Vagina (tissue), 2 donors: ENCODE measurements at places on chromosomes 13 and 19.

DNA sequence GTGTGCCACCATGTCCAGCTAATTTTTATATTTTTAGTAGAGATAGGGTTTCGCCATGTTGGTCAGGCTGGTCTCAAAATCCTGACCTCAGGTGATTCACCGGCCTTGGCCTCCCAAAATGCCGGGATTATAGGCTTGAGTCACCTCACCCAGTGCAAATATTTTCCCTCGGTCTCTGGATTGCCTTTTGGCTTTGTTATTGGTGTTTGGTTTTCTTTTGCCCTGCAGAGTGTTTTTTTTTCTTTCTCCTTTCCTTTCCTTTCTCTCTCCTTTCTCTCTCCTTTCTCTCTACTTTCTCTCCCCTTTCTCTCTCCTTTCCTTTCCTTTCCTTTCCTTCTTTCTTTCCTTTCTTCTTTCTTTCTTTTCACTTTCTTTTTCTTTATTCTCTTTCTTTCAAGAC lies 33.2 kb downstream of the KDM4B start:
- DNase-seq: no peak

DNA sequence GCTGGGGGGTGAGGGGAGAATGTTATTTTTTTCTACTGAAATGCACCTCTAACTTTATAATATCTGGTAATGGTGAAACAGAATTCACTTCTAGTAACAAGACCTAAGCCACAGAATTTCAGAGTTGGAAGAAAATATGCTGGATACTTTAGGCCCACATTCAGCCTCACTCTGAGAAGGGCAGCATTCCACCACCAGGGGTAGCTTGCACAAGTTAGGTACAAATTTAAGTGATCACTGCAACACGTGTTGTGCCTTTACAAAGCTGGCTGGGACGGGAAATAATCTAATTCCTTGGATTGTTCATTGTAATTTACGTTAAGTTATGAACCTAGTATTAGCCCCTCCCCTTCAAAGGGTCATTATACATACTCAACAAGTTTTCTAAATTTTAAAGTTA lies 192.3 kb downstream of the RGCC start:
- no peak for DNase-seq

DNA sequence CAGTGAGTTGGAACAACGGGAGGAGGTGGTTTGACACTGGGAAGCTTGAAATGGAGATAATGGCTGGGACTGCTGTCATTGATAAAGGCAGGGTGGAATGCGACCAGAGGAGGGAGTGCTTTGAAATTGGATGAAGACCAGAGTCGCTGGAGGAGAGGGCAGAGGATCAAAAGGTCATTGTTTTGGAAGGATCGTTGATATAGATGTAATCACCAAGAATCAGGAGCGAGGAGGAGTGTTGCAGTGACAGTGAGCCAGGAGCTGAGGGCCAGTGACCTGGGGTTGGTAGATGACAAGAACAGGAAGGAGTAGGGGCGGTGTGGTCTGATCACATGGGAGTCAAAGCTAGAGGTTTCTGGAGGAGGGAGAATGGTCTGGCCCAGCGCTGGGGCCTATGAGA lies 25.3 kb downstream of the TM9SF2 start:
- no peak for DNase-seq

GRCh38 chr19:29485293-29485692 lies 40.5 kb upstream of the VSTM2B start:
- DNase-seq: peak; percentile 58

DNA sequence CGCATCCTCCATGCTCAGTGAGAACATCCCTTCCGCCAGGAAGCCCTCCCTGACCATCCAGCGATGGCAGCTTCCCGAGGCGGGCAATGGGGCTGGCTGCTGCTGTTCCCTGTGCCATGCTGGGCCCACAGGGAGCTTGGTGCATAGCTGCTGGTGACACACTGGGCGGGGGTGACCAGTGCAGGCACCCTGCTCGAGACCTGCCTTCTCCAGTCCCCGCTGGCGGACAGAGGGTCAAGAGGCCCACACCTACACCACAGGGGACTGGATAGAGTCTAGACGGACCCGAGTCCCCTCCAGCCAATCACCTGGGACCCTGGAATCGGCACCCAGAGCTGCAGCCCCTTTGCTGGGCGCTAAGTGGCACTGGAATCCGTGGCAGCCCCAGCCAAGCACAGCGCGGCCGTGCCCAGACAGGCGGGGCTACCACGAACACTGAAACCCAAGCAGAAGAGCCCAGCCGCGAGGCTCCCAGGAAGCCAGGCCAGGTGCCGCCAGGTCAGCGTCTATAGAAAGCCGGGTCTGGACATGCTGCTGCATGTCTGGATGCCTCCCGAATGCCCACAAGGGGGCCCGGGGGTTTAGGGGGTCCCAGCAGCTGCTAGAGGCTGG lies 9.0 kb upstream of the TBXA2R start:
- DNase-seq: no peak

DNA sequence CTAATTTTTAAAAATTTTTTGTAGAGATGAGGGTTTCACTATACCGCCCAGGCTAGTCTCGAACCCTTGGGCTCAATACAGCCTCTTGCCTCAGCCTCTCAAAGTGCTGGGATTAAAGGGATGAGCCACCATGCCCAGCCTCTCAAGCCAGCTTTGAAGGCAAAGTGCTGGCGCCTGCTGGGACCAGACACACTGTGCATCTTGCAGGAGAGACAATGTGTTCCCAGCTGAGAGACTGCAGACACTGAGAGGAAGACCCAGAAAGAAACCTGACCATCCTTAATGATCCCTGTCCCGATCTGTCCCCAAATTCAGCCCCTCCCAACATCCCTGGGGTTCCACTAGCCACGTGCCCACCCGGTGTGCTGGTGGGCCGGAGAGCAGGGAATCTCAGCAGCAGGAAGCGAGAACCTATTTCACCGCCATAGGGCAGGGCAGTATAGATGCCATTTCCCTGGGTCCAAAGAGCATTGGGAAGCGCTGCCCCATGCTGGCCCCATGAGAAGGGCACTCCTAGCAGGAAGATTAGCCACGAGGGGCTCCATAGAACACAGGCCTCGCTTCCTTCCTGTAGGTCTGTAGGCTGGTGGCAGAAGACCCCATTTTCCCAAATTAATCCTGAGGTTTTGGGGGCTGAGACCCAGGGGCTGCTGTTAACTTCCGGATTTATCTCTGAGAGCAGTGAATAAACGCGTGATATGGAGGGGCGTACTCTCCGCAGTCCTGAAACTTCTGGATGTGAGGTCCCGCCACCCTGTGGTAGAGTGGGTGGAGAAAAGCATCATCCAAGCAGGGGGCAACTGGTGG lies 968 bp downstream of the RAVER1 start:
- DNase-seq: no peak

DNA sequence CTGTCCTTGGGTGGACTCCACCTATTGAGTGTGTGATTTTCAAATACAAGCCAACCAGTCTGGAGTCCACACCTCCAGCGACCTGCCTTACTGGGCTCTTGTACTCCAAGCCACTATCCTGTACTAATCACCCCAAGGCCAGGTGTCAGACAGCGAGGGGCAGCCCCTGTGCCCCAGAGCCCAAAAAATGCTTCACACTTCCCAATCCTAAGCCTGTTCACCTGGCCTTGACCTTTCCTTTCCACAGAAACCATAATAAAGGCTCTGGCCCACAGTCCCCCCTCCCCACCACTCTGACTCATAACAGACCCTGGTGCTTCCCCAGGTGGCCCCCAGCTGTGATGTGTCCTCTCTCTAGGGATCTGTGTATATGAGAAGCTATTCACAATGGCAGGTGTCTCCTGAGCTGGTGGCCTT lies 3.9 kb downstream of the CD209 start:
- no peak for DNase-seq

- DNase-seq: no peak
Observed at GRCh38 chr13:76647550-76647949, 238.7 kb downstream of the KCTD12 start.

DNA sequence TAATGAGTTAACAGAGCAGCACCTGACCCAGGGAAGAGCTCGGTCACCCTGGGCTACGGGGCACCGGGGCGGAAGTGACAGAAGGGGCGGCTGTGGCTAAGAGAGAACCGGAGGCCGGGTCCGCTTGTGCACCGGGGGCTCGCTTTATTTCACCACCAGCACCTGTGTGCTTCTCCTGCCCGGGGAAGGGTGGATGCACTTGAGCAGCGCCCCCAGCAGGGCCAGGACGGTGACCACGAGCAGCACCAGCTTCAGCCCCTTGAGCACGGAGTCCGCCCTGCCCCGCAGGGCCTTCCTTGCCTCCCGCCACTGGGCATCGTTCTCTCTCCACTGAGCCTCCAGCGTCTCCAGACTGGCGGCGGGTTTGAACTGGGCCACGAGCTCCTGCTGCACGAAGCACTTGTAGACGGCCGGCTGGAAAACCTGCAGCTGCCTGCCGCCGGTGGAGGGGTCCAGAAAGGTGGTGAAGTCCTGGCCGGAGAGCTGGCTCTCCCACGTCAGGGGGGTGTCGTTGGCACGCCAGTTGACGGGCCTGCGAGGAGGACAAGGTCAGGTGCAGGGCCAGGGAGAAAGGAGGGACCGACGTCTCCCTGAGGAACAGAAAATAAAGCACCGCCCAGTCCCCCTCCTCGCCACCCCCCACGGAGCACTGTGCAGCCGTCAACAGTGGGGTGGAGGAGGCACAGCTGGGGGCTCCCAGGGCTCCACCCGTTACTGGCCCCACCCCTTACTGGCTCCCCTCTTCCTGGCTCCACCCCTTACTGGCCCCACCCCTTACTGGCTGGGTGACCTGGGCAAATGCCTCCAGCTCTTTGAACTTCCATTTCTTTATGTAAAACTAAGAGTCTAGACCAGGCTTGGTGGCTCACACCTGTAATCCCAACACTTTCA lies 3.6 kb downstream of the FAM187B start:
- DNase-seq: peak; percentile 77

GRCh38 chr13:91270031-91270430 lies 77.5 kb upstream of the MIR17HG start:
- DNase-seq: no peak
